Upper lobe of right lung (tissue), 1 donor: ENCODE measurements at places on chromosomes 1 and 21. TPM values are rescaled to one million over a fixed set of nuclear protein-coding genes. Genes with fewer than 3 reads are reported as not detected.

The GBP6 gene
- 0.12 TPM for total RNA-seq

The MPZ gene
- total RNA-seq: 2.5 TPM

- DNase-seq: no peak
Measured at GRCh38 chr1:41103766-41104165, 82.2 kb upstream of the SLFNL1 start.

DNA sequence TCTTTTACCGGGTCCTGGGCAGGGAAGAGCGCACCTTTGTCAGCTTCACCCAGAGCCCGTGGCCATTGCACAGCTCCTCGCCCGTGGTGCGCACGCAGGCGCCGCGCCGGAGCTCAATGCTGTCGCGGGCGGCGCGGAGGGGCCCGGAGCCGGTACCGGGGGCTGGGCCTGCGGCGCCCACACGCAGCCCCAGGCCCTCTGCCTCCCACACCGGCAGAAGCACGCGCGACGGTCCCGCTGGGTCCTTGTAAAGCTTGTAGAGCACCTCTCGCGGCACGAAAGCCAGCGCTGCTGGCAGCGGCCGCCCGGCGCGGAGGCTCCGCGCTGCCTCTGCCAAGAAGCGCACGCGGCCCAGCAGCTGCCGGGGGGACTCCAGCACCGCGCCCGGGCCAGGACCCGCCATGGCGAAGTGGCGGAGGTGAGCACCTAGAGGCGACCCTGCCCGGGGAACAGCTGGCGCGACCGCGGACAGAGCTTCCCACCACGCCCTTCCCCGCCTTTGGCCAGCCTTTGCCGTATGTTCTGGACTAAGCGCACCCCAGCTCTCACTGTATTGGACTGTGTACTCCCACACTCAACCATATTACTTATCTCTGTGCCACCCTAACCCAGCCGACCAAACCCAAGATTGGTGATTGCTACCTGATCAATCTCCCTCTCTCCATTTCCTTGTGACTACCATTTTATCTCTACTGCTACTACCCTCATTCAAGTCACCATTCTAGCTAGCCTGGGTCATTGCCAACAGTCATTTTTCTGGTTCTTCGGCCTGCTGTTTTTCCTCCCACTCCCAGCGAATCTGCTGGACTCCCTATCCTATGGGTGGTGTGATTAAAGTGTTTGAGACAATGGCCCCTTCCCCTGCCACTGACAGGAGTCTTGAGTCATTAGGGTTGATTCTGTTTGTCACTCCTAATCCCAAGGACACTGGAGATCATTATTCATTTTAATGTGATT is at the start of gene HECTD3:
Gene HECTD3, minus strand, starts transcription at position 470 of the 957 bp plus-strand sequence. Its CDS starts 67 bp downstream, at position 403.
- DNase-seq: peak; percentile 89

DNA sequence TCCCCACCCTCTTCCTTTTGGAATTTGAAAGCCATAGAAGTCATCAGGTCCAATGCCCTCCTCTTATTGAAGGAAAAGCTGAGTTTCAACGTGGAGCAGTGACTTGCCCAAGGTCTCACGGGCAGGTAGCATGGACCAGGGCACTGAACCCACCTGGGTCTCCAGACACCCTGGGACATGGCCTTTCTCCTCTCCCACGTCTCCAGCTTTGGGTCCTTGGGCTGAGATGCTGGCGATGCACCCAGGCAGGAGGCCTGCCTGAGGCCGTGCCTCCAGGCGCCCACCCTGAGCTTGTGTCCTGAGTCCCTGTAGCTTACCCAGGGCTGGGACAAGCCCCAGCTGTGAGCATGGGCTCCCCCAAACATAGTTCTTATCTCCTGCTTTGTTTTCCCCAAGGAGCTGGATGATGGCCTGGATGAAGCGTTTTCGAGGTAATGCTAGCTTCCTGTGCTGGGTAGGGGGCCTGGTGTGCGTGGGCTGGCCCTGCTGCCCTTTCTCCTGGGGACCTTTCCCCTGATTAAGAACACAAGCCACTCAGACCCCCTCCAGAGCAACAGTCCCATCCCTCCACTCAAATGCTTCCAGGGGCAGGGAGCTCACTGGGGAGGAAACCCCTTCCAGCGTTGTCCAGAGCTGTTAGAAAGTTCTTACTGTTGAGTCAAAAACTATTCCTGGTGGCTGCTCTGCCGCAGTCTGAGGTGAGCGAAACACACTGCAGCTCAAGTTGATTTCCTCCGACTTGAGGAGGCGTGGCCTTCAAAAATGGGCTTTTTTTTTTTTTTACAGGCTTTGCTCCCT is 21.6 kb downstream of the LDLRAP1 start:
- no peak for DNase-seq

DNA sequence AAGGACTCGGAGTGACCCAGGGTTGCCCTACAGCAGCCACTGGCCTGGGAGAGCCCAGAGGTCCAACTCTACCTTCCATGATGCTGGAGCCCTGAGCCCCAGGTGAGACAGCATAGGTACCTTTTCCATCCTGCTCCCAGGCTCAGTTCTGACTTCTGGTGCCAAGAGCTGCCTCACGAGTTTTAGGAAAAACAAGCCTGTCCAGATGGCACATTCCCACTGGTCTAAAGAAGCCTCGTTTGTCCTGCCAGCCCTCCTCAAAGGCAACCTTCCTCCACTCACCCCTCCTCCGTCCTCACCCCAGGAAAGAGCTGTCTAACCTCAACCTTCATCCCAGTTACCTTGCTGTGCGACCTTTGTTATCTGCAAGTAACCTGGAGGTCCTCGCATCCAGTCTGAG is 53.5 kb upstream of the PRELP start:
- no peak for DNase-seq

- DNase-seq: peak; percentile 55
Measured at GRCh38 chr21:44531606-44532564, 8.1 kb downstream of the KRTAP10-1 start.

GRCh38 chr1:228006786-228007048 is at the start of gene WNT3A:
TSS of gene WNT3A (plus strand) at chr1:228006998. CDS start at chr1:228007129, 131 bp downstream.
- DNase-seq: no peak

DNA sequence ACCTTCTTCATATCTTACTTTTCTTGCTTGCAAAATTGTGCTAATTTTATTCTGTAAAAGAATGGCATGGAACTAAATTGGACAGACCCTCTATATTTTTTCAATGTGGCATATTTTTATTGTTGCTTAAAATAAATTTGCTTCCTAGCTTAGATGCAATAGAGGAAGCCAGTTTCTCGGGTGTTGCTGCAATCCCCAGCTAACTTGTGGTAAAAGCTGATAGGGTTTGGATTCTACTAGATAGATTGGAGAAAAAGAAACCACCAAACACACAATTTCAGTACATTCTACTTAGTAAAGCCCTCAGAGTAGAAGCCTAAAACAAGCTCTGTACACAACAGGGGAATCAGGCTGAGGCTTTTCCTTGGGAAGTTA is 49.5 kb upstream of the GCLM start:
- no peak for DNase-seq

GRCh38 chr1:15957221-15958095 is 18.4 kb downstream of the ZBTB17 start:
- DNase-seq: no peak

- DNase-seq: no peak
Measured at GRCh38 chr1:77582905-77583304, 99.6 kb downstream of the ZZZ3 start.

- DNase-seq: no peak
Measured at GRCh38 chr21:44666401-44667320, at the start of gene KRTAP12-2. TSS of gene KRTAP12-2 (minus strand) at chr21:44666927. CDS start at chr21:44666886, 41 bp downstream.
